Muscle of arm (tissue), 14 donors: ENCODE measurements at places on chromosomes 6 and 20.

DNA sequence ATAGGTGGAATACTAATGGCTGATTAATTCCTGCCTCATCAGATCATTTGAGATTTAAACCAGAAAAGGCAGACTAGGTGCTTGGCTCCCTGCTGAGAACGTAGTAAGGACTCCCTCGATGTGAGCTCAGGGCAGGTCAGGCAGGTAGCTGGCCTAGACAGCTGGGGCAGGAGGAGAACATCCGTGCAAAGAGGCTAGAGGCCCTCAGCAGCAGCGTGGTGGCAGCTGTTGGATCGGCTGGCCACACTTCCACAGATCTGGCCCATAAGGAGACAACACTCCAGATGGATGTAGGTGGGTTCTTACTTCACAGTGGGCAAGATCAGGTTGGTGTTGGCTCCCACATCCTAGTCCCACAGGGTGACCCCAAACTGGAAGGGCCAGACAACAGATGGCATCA is 38.5 kb downstream of the EYA2 start:
- DNase-seq, result no peak

GRCh38 chr6:52375780-52376556 is 14.0 kb downstream of the PAQR8 start:
- DNase-seq, result no peak

DNA sequence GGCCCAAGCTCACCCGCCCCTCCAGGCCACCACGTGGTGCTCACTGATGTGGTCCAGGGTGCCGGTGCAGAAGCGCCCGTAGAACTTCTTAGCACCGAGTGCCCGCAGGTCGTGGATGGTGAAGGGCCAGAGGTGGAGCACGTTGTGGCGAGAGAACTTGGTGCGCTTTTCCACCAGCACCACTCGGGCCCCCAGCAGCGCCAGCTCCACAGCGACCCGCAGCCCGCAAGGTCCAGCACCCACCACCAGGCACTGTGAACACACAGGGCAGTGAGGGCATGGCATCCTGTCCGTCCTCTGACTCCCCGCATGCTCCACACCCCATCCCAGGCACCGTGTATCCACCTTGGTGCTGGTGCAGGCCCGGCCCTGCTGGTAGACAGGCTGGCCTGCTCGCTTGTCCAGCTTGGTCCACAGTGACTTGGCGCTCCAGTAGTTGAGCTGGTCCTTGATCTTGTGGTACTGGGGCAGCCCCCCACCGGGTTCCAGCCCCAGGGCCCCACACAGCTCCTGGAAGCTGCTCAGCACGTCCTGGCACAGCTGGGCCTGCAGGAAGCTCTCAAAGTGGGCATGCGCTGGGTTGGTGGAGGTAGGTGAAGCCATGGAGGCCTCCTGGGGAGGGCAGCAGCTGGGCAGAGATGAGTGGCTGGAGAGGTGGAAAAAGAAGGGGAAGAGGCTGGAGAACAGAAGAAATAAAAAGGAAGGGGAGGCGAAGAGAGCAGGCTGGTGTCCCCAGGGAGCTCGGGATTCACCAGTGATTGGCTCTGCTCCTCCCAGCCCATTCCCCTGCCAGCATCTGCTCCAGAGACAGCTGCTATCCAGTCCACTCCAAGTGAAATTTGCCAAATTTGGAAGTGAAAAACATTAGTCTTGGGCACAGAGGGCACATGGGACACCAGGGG is 1.7 kb downstream of the MICAL1 start:
- DNase-seq, result peak; percentile 48

DNA sequence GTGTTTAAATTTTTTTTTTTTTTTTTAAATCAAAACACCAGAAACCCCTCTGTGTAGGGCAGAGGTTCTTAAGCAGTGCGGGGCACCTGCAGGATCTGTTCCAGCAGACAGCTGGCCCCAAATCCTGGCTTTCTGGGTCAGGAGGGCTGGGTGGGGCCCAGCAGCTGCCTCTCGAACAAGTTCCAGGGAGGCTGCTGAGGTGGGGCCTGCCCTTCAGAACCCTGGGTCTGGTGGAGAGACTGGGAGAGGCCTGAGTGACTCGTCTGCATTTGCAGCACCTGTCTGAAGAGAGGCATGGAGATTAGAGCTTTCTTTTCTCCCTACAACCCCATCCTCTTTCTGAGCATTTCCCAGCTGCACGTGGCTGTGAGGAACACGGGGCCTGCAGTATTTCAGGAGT is 8.4 kb downstream of the PSMG4 start:
- no peak for DNase-seq

DNA sequence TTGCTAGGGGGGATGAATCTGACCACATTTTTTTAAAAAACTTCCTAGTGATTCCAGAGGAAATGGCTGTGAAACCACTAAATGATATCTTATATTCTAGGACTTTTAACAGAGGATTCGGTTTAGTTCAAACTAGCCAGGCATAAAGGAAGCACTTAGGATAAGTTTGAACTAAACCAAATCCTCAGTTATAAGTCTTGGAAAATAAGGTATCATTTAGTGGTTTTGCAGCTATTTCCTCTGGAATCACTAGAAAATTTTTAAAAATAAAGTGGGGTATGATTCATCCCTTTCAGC is 327.9 kb upstream of the QKI start:
- no peak for DNase-seq

DNA sequence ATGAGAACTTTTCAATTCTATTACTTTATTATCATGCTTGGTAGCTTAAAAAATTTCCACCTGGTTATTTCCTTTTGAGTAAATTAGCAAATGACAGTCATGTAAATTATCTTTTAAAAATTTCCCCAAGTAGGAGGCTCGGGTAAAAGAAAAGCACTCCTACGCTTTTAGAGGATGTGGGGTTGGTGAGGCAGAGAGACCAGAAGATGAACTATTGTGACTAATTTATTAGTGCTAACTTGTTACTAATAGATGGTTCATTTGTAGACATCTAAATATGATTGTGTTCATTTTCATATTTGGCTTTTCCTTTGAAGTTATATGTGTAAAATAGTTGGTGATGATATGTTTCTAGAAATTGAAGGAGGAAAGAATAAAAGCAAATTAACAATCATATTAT is 27.0 kb downstream of the ZNF292 start:
- no peak for DNase-seq

DNA sequence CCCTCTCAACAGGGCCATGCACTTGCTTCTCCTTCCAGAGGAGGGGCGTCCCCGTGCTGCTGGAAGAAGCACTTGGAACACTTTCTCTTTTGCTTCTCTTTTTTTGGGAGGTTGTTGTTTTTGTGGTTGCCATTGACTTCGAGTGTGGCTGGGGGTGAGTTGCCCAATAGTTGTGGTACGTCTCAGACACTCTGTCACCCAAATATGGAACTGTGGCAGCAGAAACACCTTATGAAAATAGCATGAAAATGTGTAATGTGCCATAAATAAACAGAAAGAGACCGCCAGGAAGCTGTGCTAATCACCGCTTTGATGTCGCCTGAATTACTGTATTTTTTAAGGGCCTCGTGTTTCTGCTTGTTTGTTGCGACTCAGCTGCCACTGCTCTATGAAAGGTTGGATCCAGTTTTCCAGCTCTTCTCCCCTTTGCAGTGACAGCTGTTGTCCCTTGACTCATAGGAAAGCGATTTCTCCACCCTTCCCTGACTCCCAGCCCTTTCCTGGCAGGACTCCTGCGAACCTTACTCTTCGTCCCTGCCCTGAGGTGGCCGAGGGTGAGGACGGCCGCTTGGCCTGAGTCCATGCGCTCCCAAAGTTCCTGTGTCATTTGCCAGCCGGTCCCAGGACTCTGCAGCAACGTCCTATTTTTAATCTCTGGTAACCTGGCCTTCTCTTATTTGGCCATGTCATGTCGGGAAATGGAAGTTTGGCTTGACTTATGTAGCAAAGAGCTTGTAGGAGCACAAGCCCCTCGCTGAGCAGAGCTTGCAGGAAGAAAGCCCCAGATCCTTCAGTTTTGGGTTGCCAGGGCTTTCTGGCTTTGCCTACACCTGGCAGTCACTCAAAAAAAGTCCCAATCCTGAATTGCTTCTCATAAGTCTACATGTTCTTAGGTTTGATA is 694.6 kb downstream of the QKI start:
- peak; percentile 66 for DNase-seq

GRCh38 chr20:37484331-37484730 is 36.7 kb upstream of the NNAT start:
- DNase-seq, result no peak

DNA sequence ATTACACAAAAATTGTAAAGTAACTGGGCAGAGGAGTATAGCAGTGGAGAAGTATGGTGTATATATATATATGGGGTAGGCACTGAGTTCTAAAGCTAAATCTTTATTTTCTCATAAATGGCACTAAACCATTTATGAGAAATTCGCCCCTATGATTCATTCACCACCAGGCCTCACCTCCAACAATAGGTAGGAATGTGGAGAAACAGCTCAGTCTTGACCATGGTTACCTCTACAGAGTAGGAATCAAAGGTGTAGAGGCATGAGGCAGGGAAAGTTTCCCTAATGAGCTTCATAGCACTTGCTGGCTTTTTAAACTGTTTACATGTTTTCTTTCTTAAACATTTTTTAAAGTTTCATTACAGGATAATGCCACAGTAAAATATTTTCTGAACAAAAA is 36.9 kb upstream of the SUMO4 start:
- DNase-seq, result no peak

DNA sequence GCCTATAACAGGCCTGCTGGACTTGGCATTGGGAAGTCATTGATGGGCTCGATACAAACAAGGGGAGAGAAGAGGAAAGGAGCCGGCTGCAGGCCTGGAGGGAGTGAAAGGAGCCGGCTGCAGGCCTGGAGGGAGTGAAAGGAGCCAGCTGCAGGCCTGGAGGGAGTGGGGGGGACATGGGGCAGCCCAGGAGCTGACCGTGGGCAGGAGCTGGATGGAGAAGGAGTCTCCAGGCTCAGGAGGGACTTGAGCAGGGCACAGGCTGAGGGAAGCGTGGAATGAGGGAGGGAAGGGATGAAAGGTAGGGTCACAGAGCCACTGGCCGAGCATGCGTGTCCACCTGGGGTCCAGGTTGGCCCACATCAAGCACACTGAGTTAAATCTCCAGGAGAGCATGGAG is 32.0 kb downstream of the RPP40 start:
- DNase-seq, result no peak
